ENCODE measurements at places on chromosomes 16 and 17.

DNA sequence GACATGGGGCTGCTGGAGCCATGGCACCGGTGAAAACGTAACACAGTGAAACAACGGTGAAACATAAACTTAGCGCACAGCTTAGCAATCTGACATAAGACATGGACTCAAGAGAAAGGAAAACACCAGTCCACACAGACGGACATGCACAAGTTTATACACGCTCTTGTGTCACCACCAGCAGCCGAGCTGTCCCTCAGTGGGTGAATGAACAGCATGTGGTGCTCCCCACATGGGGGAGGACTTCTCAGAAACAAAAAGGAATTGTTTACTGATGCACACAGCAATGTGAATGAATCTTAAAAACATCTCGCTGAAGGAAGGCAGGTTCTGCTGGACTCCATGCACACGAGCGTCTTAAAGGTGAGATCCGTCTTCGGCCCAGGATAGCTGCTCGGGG lies 34.2 kb downstream of the KLHDC4 start:
- no peaks in the 10 kb centered on the region for H3K27me3 ChIP-seq
- H3K27ac ChIP-seq: no peak overlapping the region
- peaks cover 24% of the 10 kb centered on the region for H3K36me3 ChIP-seq
- peaks cover 3% of the 10 kb centered on the region for H3K4me1 ChIP-seq
- no peak overlapping the region for H3K4me3 ChIP-seq

DNA sequence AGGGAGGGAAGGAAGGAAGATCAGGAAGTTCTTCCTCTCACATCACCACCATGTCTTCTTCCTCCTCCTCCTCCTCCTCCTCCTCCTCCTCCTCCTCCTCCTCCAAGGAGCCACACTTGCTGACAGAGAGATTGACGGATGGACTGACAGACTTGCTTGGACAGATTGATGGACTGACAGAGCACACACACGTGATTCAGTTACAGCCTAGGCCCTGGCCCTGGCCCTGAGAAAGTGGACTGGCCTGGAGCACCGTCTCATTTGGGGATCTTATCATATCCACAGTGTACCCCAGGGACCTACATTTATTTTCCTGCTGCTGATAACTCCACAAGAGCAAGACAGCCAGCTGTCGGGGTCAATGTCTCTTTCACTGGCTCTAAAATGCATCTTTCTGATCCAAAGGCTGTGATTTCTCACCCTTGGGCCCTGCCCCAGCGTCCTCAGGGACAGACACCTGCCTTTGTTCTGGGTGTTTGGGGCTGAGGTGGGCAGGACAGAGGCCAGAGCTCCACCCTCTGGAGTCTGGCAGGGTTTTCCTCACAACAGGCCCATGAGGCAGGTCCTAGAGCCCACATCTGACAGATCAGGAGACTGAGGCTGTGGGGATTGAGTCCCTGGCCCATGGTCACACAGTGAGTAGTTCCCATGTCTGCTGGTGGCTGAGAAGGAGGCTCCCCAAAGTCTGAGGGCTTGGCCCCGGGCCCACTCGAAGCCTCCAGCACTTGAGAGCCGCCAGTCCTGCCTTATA lies 2.3 kb upstream of the P2RX1 start:
- no peaks in the 10 kb centered on the region for H3K36me3 ChIP-seq
- no peak for DNase-seq
- H3K27me3 ChIP-seq: no peaks in the 10 kb centered on the region
- no peak overlapping the region for H3K27ac ChIP-seq

- H3K4me3 ChIP-seq: no peak overlapping the region
- H3K36me3 ChIP-seq: peaks cover 7% of the 10 kb centered on the region
- H3K4me1 ChIP-seq: peaks cover 21% of the 10 kb centered on the region
- peak overlapping the region; percentile 52 for H3K27ac ChIP-seq
- H3K27me3 ChIP-seq: no peaks in the 10 kb centered on the region
These were observed 14.6 kb upstream of the YWHAE start for GRCh38 chr17:1414634-1415033.

GRCh38 chr17:63138713-63139112 lies 172.7 kb downstream of the TANC2 start:
- DNase-seq: no peak
- H3K4me1 ChIP-seq: peaks cover 6% of the 10 kb centered on the region
- peaks cover 2% of the 10 kb centered on the region for H3K36me3 ChIP-seq
- no peak overlapping the region for H3K27ac ChIP-seq

DNA sequence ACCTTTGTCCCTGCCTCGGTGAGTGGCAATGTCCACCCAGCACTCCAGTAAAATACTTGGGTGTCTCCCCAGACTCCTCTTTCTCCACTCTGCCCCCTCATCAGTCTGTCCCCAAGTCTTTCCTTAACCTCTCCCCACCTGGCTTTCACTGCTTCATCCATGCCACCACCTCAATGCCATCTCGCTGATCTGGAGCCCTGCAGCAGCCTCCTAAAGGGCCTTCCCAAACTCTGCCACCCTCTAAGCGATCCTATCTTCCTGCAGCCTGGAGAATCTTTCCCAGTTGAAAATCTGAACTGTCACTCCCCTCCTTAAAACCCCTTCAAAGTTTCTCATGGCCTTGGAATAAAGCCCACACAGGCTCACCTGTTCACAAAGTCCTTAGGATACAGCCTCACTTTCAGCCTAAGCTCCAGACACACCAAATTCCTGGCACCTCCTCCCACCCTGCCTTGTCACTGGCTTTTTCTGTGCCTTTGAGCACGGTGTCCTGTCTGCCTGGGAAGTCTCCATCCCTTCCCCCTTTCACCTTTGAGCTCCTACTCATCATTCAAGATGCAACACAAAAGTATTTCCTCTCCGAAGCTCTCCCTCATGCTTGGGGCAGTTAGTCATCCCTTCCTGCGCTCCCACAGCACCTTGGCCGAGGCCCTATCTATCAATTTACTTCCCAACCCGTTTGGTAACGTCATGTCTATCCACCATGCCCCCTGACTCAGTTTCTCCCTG lies 2.8 kb downstream of the WNK4 start:
- no peak for DNase-seq
- peak overlapping the region; percentile 11 for H3K27ac ChIP-seq
- peaks cover 13% of the 10 kb centered on the region for H3K4me1 ChIP-seq
- H3K4me3 ChIP-seq: no peak overlapping the region
- H3K27me3 ChIP-seq: peaks cover 16% of the 10 kb centered on the region

GRCh38 chr17:47686276-47686635 lies 7.7 kb upstream of the TBKBP1 start:
- no peak overlapping the region for H3K27ac ChIP-seq
- no peak for DNase-seq
- H3K4me3 ChIP-seq: no peak overlapping the region
- H3K36me3 ChIP-seq: peaks cover 36% of the 10 kb centered on the region
- H3K4me1 ChIP-seq: no peaks in the 10 kb centered on the region
- no peaks in the 10 kb centered on the region for H3K27me3 ChIP-seq

GRCh38 chr16:12682432-12683165 lies 121.1 kb downstream of the CPPED1 start:
- no peaks in the 10 kb centered on the region for H3K27me3 ChIP-seq
- H3K4me3 ChIP-seq: no peak overlapping the region
- H3K36me3 ChIP-seq: peaks cover 11% of the 10 kb centered on the region
- H3K27ac ChIP-seq: no peak overlapping the region
- DNase-seq: peak; percentile 57

DNA sequence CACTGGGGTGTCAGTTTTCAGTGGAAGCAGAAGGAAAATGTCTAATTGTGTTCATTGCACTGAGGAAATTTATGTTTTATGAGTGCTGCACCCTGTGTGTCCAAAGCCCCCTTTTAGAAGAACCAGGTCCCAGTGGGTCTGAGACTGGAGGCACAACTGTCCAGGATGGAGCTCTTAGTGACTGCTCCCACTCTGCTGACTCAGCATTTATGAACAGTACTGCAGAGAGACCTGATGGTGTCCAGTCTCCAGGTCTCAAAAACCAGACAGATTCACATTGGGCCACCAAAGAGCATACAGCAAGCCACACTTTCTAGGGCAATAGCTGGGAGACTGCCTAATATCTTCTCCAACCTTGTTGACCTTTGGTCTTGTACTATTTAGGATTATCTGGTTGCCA lies 321.9 kb downstream of the CBLN1 start:
- H3K27me3 ChIP-seq: no peaks in the 10 kb centered on the region
- H3K4me1 ChIP-seq: no peaks in the 10 kb centered on the region
- DNase-seq: no peak
- H3K36me3 ChIP-seq: no peaks in the 10 kb centered on the region
- no peak overlapping the region for H3K27ac ChIP-seq

GRCh38 chr16:50011707-50012106 lies 13.3 kb upstream of the CNEP1R1 start:
- no peaks in the 10 kb centered on the region for H3K4me1 ChIP-seq
- no peak overlapping the region for H3K4me3 ChIP-seq
- H3K27me3 ChIP-seq: peaks cover 14% of the 10 kb centered on the region
- no peak overlapping the region for H3K27ac ChIP-seq
- H3K36me3 ChIP-seq: no peaks in the 10 kb centered on the region

- no peak for DNase-seq
- no peak overlapping the region for H3K4me3 ChIP-seq
- peaks cover 2% of the 10 kb centered on the region for H3K4me1 ChIP-seq
- no peak overlapping the region for H3K27ac ChIP-seq
These were observed 11.6 kb upstream of the METRNL start for GRCh38 chr17:83067718-83068261.

GRCh38 chr17:7544911-7545310 lies 3.9 kb upstream of the TNFSF12 start:
- DNase-seq: no peak
- peaks cover 15% of the 10 kb centered on the region for H3K27me3 ChIP-seq
- H3K36me3 ChIP-seq: no peaks in the 10 kb centered on the region
- H3K4me1 ChIP-seq: peaks cover 13% of the 10 kb centered on the region
- H3K4me3 ChIP-seq: no peak overlapping the region
- no peak overlapping the region for H3K27ac ChIP-seq

- H3K4me1 ChIP-seq: peaks cover 19% of the 10 kb centered on the region
- no peak for DNase-seq
- no peak overlapping the region for H3K4me3 ChIP-seq
These were observed 17.5 kb downstream of the CACNG4 start for GRCh38 chr17:66981983-66982508.

DNA sequence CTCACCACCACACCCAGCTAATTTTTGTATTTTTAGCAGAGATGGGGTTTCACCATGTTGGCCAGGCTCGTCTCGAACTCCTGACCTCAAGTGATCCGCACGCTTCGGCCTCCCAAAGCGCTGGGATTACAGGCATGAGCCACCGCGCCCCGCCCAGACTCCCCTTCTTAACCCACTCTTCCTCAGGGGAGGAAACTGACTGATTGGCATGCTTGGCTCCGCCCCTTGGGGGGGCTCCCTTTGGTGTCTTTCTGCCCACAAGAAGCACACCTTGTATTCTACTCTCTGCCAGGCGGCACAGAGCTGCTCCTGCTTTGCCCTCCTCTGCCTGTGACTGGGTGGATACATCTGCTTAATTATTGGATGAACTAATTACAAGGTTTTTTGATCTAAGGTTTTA lies 4.7 kb upstream of the ASGR2 start:
- peaks cover 22% of the 10 kb centered on the region for H3K4me1 ChIP-seq
- peaks cover 25% of the 10 kb centered on the region for H3K27me3 ChIP-seq
- DNase-seq: no peak
- H3K36me3 ChIP-seq: no peaks in the 10 kb centered on the region
- H3K27ac ChIP-seq: no peak overlapping the region
- H3K4me3 ChIP-seq: no peak overlapping the region

DNA sequence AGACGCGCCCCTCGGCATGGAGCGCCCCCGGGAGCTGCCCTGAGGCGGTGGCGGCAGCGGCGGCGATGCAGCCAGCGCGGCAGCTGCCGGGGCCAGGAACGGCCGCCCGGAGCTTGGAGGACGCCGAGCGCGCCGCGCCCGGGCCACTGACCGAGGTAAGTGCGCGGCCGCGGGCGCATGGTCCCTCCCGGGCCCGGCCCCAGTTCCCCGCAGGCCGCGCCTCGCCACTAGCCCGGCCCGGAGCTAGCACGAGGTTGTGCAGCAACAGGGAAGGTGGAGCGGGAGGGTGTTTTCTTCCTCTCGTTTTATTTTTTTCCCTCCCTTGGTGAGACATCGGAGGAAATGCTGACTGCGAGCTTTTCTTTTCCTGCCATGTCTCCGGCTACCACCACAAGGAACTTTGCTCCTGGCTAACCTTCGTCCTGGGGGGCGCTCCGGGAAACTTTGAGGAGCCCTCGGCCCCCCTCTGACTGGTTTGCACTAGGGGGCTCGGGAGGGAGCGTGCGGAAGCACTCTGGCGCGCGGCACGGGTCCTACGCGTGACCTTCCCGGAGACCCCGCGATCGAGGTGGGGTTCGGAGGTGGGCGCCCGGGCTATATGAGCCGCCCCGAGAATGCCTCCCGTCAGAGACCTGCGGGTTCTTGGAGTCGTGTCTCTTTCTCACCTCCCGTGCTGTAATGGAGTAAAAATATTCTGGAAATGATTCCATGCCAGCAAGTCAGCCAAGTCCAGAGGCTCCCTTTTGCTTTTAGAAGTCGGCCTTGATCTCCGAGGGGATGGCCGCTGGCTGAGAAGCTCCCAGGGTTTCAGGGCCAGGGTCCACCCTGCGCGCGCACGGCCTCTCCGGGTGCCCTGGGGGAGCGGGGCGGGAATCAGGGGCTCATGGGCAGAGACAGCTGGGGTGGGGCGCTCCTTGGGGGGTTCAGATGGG lies 868 bp downstream of the KCNJ12 start:
- DNase-seq: no peak
- H3K4me1 ChIP-seq: peaks cover 18% of the 10 kb centered on the region
- H3K4me3 ChIP-seq: peak overlapping the region; percentile 69
- peak overlapping the region; percentile 65 for H3K27ac ChIP-seq
- H3K27me3 ChIP-seq: no peaks in the 10 kb centered on the region

- no peak for DNase-seq
- no peaks in the 10 kb centered on the region for H3K36me3 ChIP-seq
- H3K4me1 ChIP-seq: no peaks in the 10 kb centered on the region
- no peak overlapping the region for H3K27ac ChIP-seq
These were observed 22.5 kb upstream of the SLC35B1 start for GRCh38 chr17:49730078-49730784.

DNA sequence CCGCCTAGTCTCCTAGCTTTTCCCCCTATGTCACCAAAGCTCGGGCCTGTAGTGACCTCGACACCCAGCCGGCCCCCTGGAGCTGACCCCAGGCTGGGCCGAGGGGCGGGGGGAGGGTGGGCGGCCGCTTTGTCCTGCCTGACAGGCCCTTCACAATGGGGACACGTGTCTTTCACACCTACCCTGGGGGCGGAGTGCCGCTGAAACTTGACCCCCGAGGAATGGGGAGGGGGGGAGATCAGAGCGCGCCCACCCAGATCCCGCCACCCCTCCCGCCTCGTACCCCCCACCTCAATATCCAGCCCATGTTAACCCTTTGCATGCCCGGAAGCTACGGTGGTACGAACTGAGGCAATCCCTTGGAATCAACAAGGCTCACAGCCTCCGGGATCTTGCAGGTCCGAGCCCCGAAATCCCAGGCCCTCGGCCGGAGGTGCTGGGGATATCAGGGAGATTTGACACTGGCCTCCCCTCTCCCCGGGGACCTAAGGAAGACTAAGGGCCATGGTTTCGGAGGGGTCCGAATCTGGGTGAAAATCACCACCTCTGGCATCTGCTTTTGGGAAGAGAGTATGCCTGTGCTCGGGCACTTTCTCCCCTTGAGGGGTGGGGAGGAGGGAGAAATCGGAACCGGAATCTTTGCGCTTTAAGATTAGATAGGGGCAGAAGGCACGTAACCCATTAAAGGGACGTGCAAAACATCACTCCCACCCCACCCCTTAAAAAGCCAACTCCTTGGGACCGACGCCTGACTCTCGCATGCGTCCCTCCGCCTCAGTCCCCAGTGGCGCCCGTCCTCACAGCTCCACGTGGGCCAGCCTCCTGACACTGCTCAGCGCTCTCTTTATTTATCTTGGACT lies 2.6 kb downstream of the NOG start:
- H3K27ac ChIP-seq: no peak overlapping the region
- H3K36me3 ChIP-seq: no peaks in the 10 kb centered on the region
- peaks cover 47% of the 10 kb centered on the region for H3K27me3 ChIP-seq

GRCh38 chr17:73157521-73157890 lies 7.3 kb upstream of the SSTR2 start:
- no peak overlapping the region for H3K27ac ChIP-seq
- H3K4me3 ChIP-seq: no peak overlapping the region
- H3K4me1 ChIP-seq: peaks cover 28% of the 10 kb centered on the region
- H3K36me3 ChIP-seq: no peaks in the 10 kb centered on the region
- DNase-seq: no peak
- H3K27me3 ChIP-seq: peaks cover 8% of the 10 kb centered on the region

All from osteocyte (in vitro differentiated cells).